ENCODE measurements at places on chromosomes 1 and 21.

DNA sequence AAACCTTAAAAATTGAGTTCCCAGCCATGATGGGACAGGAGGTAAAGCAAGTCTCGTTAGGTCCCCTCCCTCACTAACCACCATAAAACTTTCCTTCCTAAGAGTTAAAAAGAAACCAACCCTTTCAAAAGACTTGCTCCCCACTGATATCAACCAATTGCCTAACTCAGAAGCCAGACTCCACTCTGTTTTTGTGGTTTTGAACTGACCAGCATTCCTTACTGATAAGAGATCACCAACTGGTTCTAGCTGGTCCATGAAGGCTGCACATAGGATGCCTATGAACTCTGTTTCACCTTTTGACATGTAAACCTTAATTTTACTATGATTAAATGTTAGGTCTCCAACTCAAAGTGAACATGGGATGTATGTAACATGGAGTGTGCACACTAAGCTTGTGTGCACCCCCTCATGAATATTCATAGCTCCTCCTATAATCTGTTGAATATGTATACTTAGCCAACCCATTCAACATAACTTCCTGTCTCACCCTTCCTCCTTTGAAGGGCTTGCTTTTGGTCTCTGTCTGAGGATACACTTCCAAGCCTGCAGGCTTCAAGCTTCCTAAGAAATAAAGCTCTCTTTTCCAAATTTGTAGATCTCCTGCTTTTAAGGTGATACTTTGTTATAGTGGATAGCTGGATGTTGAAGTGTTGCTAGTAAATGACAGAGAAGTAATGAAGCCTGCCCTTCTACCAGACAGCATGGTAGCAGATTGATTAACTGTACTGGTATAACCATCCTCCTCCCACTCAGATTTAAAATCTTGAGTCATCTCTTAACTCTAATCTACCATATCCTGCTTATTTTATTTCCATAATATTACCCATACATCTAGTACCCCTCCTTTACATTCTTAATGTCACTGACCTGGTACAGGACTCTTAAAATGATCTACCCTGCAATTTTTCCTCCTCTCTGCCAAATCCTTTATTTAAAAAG is 95.6 kb downstream of the ZNF644 start:
- DNase-seq, result peak; percentile 51

DNA sequence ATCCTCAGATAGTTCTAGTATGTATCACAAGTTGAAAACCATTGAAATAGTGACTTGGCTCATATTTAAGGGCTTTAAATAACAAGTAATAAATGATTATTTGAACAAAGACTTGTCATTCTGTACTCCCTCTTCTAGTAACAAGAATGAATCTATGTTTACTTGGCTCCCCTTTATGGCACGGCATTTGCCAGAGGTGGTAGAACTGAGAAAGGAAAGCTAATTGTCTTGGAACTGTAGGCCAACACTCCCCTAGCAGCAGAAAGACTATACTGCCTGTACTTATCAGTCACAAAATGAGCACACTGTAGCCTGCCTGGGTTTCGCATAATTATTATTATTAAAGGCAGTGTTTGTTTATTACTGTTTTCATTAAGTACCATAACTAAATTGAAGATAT is 29.6 kb upstream of the SMYD2 start:
- DNase-seq, result no peak

DNA sequence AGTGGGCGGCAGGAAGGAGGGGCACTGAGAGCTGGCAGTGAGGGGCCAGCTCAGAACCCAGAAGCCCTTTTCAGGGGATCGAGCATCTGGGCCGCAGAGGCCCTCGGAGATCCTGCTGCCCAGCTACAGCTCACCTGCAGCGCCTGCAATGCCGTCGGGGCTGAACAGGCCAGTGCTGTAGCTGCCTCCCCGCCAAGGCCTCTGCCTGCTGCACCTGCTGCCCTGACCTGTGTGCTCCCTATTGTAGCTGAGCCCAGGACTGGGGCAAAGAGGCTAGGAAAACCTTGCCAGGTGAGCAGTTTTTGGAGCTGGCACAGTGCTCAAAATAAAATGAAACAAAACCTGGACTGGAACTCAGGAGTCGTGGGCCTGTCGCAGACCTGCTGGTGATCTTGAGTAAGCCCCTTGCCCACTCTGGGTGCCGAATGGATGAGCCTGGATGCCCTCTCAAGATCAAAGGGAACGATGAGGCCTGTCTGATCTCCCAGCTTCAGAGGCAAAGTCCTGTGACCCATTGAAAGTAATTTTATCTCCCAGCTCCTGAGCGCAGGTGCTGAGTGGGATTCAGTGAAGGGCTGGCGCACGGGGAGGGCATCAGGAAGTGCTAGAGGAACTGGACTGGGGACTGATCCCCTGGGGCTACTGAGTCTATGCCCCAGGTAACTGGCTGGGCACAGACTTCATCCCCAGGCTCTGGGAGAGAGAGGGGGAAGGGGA is 154.6 kb downstream of the FOXD2 start:
- DNase-seq, result no peak

DNA sequence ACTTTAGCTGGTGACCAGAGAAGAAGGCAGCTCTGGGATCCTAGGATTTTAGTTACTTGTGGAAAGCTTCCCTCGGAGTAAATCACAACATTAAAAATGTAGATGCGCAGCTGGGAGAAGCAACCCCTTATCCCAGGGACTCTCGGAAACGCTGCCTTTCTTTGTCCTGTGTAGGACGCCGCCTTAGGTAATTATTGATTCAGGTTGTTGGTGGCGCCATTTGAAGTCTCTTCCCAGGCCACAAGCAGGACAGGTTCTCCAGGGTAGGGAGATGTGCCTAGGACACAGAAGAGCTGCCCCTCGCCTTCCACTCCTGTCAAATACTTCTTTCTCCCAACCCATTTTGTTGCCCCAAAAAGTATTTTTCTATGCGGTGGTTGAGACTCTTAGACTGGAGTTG is 10.3 kb downstream of the SLC37A1 start:
- no peak for DNase-seq

Data from AG08395 (cell line).